Stimulated activated CD8-positive, alpha-beta memory T cell treated with anti-CD3 and anti-CD28 coated beads, Interleukin-2, amount 100 ng/mL, for 1 hour (primary cell): ENCODE measurements at places on chromosomes 3 and 15.

- no peak for DNase-seq
Measured at GRCh38 chr3:154121701-154122551, 736 bp downstream of the ARHGEF26 start.

DNA sequence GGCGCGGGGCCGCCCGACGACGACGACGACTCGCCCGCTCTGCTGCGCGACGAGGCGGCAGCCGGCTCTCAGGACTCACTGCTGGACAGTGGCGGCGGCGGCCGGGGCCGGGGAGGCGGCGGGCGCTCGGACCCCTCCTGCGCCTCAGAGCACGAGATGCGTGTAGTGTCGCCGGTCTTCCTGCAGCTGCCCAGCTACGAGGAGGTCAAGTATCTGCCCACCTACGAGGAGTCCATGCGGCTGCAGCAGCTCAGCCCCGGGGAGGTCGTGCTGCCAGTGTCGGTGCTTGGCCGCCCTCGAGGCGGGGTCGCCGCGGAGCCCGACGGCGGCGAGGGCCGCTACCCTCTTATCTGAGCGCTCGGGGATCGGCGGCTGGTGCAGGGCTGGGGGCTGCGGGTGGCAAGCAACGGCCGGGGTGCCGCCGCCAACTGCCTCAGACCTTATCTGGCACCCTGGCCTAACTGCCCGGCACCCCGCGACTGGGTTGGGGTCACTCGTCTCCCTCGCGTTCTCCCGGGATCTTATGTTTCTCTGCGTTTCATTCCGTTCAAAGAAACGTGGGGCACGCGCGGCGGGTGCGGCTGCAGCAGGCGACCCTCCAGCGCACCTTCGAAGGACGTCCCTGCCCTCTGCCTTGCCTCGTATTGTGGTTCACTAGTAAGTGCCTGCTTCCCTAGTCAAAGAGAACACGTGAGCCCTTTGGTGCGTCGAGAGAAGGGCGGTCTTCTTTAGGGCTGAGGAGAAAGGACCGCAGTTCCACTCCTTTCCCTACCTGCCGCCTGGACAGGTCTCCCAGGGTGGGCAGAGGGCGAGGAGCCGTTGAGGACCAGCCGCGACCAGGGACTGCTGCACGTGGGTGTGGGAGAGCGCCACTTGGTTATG, 1.0 kb downstream of the C3orf80 start:
- DNase-seq = no peak

- no peak for DNase-seq
Measured at GRCh38 chr3:149382101-149382467, 4.6 kb upstream of the TM4SF1 start.

GRCh38 chr15:90184786-90185704, 16.1 kb upstream of the SEMA4B start:
- DNase-seq = peak; percentile 34

GRCh38 chr3:58560771-58561311, 16.4 kb downstream of the FAM107A start:
- DNase-seq = no peak

DNA sequence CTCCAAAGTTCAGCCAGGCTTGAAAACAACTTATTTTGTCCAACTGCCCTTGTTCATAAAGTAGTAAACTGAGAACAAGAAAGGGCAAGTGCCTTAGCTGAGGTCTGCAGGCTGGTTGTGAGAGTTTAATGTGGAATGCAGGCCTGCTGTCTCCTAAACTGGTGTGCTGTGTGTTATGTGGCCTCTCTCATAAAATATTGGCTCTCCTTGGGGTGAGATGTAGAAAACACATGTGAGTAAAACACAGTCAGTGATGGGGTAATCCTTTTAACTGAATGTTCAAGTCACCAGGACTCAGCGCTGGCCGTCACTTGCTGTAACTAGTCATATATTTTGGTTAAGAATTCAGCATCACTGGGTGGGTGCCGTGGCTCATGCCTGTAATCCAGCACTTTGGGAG, 7.1 kb upstream of the ST6GAL1 start:
- DNase-seq = no peak

GRCh38 chr15:92073044-92073785, 219.7 kb downstream of the SLCO3A1 start:
- no peak for DNase-seq

- no peak for DNase-seq
Measured at GRCh38 chr3:154131830-154132229, 10.6 kb downstream of the ARHGEF26 start.

- DNase-seq = no peak
Measured at GRCh38 chr15:36506733-36507356, 72.6 kb upstream of the CDIN1 start.

DNA sequence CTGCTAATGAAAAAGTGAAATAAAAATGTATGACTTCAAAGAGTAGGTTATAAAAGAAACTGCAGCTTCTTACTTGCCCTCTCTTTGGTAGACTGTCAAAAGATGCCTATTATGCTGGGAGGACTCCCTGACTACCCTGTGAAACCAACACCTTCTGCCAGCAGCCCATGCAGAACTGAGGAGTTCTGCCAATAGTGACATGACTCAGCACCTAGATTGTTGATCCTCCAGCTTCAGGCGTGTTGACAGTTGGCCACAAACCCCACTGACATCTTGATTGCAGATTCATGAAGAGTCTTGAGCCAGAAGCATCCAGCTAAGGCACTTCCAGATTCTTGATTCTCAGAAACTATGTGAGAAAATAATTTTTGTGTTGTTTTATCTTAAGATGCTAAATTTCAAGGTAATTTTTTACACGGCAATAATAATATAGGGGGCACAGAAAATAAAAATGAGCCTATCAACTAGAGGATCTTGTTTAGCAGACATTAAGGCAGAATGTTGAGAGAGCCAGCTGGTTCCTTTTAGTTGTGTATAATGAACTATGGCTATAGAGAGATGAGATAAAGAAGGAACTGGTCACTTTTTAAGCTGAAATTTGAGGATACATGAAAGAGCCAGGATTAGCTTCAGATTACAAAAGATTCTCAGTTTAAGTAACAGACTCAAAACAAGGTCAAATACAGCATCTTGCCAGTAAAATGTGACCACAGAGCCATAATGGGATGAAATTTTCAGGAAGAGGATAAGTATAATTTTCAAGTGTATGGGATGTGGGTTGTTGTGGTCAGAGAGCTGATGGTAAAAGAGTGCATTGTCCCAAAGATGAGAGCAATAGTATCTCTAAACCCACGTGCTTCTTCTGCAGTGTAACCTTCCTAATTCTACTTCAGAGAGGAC, 588.7 kb upstream of the CBLB start:
- DNase-seq = no peak

DNA sequence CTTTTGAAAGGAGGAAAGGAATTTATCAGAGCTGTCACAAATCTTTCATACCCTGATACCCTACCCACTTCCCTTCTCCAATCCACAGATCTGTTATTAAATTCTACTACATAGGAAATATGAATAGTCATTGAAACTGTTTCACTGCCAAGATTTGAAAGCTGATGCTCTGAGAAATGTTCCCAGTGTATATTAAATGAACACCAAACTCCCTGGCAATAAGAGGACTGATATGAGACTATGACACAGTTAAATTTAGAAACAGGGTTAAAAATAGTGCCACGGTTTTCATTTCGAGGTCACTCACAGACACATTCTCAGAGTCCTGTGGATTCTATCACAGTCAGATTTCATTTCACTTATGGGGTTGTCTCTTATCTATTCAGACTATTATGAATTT, 27.2 kb upstream of the GBE1 start:
- DNase-seq = no peak

GRCh38 chr3:9627901-9628633, 21.2 kb upstream of the MTMR14 start:
- no peak for DNase-seq

- DNase-seq = no peak
Measured at GRCh38 chr3:14329116-14329830, 73.1 kb upstream of the SLC6A6 start.

GRCh38 chr3:172647823-172648222, 63.0 kb downstream of the NCEH1 start:
- DNase-seq = no peak

GRCh38 chr3:53320697-53321096, 26.6 kb downstream of the DCP1A start:
- no peak for DNase-seq

GRCh38 chr3:136427236-136427635, 177.1 kb downstream of the PCCB start:
- no peak for DNase-seq

DNA sequence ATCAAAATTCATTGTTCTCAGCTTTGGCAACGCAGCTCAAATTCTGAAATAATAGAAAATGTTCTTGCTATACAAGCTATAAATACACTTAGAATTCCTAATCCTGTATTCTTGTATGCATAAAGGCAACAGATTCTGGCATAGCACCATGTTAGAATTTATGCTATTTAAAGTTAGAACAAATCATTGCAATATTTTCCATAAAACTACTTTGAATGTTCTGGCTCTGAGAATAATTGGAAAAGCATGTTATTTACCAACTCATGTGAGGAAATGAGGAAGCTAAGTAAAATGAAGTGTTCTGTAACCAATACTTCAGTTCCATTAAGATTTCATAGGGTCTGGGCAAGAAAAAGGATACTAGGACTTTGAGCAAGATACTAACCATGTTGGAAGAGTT, 888.9 kb downstream of the SQOR start:
- DNase-seq = no peak

- no peak for DNase-seq
Measured at GRCh38 chr3:193948459-193948858, 187.5 kb upstream of the HES1 start.

DNA sequence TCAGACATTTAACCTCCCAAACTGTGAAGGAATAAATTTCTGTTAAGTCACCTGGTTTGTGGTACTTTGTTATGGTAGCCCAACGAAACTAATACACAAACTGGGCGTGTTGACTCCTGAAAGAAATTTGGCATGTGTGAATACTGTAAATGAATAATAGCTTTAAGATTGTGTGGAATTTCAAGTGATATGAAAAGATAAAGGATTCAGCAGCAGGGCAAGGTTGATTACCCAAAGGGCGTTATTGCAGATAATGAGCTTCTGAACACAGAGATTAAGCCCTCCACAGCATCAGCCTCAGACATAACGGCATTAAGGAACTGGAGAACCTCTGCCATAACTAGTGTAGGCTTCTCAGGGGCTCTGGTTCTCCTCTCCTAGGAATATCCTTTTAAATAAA, 451.5 kb upstream of the NECTIN3 start:
- DNase-seq = no peak

DNA sequence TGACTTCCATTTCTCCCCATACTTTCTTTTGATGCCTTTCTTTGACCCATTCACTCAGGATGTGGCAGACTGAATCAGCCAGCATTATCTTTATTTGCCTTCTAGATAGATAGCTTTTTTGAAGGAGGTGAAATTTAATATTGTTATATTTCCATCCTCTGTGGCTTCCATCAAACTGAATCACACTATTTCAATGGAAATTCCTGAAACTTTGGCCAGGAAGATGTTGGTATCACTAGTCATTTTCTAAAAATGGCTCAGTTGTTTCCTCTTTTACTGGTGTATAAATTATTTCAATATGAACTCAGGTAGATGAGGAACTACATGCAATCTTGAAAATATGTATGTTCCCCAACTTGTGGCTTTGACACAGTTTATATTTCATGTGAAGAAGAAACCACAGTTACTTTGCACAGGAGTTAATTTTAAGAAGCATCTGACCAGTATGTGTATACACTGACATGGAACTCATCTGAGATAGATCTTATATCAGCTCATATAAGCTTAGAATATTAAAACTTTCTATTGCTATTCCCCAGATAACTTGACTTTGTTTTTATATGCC, 248.3 kb downstream of the CGGBP1 start:
- no peak for DNase-seq

DNA sequence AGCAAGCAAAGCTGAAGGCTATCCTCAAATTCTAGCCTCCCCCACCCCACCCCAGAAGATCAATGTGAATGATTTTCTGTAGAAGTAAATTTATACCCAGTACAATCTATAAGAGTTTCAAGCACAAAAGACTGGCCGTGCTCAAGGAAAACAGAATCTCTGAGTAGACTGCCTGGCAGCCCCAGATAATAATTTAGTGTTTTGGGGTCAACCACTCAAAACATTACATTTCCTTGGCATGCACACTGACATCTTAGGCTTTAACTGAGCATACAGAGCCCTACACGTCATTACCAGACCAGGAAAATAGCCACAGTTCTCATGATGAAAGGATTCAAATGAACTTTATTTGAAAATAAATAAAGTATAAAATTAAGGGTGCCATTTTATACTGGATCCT, 376.5 kb downstream of the TBL1XR1 start:
- no peak for DNase-seq

GRCh38 chr3:154243353-154243752, 80.9 kb downstream of the DHX36 start:
- no peak for DNase-seq

- DNase-seq = no peak
Measured at GRCh38 chr3:140187656-140188221, 252.8 kb downstream of the CLSTN2 start.

- DNase-seq = no peak
Measured at GRCh38 chr3:157109267-157110141, 50.4 kb downstream of the CCNL1 start.

GRCh38 chr3:169085827-169086226, 577.7 kb downstream of the MECOM start:
- DNase-seq = no peak

GRCh38 chr3:149180057-149180573, 41.5 kb downstream of the CP start:
- DNase-seq = no peak

GRCh38 chr15:40263024-40263754, 19.7 kb downstream of the ANKRD63 start:
- no peak for DNase-seq

DNA sequence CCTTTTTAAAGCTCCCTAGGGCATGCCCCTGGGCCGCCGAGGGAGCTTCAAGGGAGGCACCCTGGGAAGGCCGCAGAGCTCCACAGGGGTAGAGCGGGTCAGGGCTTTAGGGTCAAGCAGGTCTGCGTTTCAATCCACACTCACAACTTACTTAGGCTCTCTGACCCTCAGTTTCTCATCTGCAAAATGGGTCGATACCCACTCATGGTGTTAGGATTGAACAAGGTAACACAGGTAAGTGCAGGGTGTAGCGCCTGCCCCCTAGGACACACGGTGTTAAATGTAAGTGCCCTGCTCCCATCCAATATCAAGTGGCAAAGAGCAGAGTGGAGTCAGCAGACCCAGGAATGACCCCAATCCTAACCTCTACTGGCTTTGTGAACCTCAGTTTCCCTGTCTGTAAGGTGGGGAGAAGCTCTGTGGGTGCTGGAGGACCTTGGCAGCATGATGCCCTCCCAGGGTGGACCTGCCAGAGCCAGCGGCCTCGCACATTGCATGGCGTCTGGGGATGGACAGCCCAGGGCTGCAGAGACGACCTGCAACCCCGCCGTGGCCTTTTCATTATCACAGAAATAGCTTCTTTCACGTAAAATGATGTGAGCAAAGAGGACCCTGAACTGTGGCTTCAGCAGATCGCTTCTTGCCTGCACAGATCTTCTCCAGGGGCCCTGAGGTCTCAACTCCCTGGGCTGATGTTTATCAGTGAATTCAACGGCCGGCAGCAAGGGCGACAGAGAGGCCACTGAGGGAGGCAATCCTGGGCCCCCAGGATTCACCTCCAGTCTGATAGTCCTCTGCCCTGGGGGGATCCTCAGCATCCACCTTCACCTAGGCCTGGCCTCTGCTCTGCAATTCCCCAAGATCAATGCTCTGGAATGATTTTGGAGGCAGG, 138.5 kb downstream of the CHSY1 start:
- no peak for DNase-seq

- DNase-seq = no peak
Measured at GRCh38 chr3:132624790-132625189, 27.7 kb downstream of the ACKR4 start.

GRCh38 chr15:88908123-88908522, 5.1 kb downstream of the MFGE8 start:
- DNase-seq = no peak
